ENCODE measurements at places on chromosomes 3 and 15.

DNA sequence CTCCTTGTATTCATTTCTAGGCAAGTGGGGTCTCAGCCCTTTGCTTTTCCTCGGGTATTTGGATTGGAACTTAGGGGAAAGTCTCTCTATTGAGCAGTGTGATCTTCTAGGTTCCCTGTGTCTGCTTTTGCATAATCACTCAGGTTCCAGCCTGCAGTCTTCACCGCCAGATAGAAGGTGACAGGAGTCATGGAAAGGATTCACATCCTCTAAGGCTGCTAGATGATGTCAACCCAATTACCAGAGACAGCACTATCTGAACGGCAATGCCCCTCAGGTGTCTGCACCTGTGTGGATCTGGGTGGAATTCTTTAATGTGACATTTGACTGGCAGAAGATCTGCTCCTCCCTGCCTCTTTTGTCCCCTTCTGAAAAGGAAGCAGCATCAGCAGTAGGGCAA, 177.7 kb downstream of the P3H2 start:
- DNase-seq, result no peak

- DNase-seq, result no peak
Observed at GRCh38 chr15:66941108-66941711, 124.2 kb upstream of the SMAD3 start.

DNA sequence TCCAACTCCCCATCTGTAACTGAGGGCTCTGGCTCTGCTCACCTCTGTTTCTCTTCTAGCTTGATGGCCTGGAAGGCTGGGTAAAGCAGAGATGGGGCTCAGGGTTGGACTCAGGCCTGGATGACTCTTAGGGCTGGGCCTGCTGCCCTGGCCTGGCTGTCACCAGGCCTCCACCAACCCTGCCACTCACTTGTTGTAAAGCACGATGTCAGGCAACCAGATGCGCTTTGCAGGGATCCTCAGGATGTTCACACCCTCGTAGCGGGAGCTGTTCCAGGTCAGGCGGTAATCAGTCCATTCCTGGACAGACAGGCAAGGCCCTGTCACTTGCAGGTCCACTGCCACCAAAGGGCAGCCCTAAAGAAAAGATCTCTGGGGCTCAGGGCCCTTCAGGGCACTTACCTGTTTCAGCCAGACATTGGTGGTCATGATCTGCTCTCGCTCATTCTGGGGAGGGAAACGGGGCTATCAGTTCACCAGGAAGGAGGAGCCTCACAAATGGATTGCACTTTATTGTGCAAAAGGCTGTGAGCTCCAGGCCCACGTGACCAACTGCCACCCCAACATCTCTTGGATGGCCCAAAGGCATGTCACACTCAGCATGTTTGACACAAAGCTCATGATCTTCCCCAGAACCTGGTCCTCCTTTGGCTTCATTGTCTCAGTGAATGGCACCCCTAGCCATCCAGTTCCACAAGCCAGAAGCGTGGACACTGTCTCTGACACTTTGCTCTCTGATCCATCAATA, 9.9 kb downstream of the CHRNB4 start:
- DNase-seq, result no peak

- DNase-seq, result no peak
Observed at GRCh38 chr15:60616147-60616546, 137.2 kb upstream of the ICE2 start.

DNA sequence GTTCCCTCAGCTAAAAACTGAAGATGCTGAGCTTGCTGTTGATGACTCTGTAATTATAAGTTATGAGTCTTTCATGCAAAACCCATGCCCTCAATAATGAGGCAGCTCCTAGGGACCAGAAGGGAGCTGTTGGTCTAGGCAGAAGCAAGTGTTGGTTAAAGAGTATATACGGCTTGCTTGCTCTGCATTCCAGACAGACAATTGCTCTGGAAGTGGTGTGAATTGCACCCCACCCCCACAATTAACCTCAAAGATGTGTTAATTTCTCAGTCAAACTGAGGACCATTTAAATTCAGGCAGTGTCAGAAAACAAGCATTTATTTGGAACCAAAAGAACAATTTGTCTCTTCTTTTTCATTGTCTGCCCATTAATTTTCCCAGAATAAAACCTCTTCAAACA, 163.5 kb upstream of the EOMES start:
- DNase-seq, result no peak

DNA sequence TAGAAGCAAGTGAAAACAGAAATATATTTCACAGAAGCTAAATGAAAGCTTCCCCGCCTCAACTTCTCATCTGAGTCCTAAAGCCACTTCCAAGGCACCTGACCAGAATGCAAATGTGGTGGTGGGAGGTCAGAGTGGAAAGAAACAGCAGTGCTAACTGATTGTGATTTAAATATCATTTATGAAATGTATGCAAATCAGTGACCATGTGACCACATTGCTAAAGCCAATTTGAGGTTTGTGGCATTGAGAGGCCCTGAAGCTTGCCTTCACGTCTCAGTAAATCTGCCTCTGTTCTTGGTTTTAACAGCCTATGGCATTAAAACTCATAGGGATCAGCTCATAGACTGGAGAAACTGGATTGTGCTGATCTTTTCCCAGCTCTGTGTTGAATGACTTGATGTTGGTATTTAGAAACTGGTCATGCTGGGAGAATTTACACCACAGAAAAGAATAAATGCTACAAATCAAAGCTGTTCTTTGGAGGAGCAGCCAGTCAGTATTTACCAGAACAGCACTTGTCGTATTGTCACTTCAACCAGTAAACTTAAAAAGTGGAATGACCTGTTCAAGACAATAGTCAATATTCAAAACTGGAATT, 481.4 kb upstream of the ALCAM start:
- DNase-seq, result no peak

DNA sequence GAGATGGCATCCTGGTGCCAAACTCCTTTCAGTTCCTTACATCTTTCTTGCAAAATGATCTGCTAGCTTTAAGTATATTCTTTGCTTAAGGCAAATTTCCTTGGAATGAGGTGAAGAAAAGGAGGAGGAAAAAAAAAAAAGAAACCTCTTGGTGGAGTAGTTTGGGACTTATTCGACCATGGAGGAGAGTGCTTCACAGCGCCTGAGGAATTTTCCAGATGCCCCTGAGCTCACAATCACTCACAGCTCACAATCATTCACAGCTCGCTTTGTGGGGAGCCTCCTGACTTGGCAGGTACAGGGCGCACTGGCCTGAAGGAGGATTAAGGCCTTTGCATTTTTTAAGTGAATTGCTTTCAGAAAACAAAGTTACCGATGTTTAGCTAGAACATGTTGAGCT, 53.9 kb downstream of the BOC start:
- no peak for DNase-seq

DNA sequence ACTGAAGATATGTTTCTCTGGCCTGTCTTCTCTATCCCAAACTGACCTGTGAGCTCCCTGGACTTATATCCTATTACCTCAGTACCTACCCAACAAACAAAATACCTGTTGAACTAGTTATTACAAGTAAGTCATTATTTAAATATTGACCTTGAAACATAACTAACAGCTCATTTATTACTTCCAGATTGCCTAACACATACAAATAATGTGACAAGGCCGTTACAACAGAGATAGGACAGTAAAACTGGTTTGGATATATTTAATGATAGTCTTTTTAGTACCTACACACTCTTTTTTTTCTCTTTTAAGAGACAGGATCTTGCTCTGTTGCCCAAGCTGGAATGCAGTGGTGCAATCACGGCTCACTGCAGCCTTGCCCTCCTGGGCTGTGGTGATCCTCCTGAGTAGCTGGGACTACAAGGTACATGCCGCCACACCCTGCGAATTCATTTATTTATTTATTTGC, 145.0 kb downstream of the ADAM10 start:
- no peak for DNase-seq

DNA sequence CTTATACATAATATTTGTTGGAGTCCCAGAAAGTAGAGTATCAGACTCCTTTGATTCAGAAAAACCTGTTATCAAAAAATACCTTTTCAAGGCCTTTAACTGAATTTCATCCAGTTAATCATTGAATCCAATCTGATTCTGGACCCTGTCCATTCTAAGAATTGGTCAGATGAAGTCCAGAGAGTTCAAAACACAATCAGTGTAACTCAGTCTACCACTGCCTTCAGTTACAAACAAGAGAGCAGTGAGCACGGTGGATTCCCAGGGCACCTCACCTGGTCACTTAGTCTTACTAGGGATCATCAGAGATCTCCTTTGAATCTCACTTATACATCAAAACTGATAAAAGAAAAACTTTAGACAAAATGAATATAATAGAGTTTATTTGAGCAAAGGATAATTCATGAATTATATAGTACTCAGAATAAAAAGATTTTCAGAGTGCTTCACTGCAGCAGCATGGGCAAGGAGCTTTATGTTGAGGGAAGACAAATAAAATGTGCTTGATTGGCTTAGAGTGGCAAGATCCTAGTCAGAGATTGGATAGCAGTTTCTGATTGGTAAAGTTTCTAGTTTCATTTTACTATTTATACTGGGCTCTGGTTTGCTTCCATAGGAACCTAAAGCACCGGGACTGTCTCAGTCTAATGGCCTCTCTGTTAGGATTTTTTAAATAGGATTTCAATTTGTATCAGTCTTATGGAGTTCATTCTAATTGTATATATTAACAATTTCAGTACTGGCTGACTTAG, 474.9 kb upstream of the GOLIM4 start:
- DNase-seq, result no peak

GRCh38 chr3:113264283-113265131, 53.1 kb downstream of the BOC start:
- DNase-seq, result no peak

- no peak for DNase-seq
Observed at GRCh38 chr3:77071809-77072208, 31.9 kb downstream of the ROBO2 start.

- DNase-seq, result no peak
Observed at GRCh38 chr15:71549697-71550096, 260.7 kb upstream of the NR2E3 start.

DNA sequence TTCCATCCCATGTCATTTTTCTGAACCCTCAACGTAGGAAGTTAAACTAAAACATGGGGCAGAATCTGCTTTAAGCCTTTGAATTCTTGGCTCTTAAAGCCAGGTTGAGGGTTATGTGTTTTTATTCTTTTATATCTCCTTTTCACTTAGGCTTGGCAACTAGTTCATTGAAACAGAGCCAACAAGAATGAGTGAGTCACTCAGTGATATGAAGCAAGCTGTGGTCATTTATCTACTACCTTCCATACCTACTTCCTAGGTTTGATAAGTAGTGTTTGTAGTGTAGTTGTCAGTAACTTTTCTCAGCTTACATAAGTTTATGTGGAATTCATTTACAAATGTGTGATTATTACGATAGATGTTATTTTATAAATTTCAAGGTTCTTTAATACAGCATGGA, 67.4 kb downstream of the SNRPN start:
- DNase-seq, result no peak

GRCh38 chr3:149969110-149969939, 1.4 kb downstream of the PFN2 start:
- no peak for DNase-seq

DNA sequence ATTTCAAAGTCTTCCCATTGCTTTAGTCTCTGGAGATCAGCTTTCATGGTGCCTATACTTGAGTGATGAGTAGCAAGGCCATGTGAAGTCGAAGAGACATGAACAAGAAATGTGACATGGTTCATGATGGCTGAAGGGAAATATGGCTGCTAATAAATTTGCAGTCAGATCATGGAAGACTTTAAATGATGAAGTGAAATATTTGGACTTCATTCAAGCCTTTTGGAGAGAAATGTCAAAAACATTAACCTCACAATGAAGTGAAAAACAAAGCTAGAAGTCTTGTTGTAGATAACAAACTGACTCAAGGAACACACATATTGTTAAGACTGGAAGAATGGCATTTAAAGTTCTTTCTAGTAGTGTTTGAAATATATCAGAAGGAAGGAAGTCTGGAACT, 120.3 kb upstream of the CCDC54 start:
- DNase-seq, result no peak

- no peak for DNase-seq
Observed at GRCh38 chr3:112333381-112334317, 693 bp downstream of the CD200 start.

- no peak for DNase-seq
Observed at GRCh38 chr3:117128872-117129271, 419.3 kb downstream of the TUSC7 start.

DNA sequence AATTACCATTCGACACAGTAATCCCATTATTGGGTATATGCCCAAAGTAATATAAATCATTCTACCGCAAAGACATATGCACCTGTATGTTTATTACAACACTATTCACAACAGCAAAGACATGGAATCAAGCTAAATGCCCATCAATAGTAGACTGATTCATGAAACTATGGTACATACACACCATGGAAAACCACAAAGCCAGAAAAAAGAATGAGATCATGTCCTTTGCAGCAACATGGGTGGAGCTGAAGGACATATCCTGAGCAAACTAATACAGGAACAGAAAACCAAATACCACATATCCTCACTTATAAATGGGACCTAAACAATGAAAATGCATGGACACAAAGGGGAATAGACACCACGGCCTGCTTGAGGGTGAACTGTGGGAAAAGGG, 11.1 kb upstream of the MCF2L2 start:
- DNase-seq, result no peak

- DNase-seq, result no peak
Observed at GRCh38 chr15:64751464-64751863, 23.9 kb downstream of the RBPMS2 start.

DNA sequence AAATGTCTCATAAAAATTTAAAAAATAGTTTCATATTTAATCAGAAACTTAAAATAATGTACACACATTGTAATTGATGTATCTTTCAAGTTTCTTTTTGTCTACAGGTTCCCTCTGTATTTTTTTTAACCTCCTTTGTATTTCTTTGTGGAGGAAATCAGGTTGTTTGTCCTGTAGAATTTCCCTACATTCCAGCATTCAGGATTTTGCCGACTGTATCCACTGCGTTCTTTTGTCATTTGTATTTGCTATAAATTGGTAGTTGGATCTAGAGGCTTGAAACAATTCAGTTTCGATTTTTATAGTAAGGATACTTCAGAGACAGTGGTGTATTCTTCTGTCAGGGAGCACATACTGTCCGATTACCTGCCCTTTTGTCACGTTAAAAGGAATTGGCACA, 367.2 kb downstream of the SOX2 start:
- no peak for DNase-seq

DNA sequence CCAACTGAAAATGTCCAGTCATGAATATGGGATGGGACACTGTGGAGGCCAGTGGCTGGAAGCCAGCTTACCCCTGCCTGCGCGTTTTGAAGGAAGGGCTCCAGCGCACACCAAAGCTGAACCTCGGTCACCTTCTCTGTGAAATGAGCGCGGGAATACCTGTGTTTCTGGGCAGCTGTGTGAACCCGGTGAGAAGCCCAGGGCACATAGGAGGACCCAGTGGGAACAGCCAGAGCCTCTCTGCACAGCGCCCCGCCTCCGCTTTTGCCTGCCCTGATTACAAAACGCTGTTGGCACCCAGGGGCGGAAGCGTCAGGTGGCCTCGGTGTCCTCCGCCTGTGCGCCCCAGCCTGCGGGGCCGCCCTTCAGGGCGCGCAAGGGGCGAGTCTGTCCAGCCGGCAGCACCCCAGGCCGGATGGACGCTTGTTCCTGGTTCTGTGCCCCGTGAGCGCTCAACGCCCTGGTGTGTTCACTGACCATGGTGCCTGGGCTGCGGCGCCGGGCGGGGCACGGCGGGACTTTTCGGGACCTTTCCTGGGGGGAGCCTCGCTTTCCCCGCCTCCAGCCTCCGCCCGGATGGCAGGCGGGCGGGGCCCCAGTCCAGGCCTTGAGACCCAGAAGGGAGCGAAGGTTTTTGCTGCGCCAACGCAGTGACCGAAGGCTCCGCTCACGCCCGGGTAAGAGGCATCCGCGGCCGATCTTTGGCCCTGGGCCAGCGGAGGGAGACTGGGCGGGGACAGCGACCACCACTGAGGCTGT, at the start of gene SQOR:
Gene SQOR (plus strand): TSS at position 598 of the 759 bp plus-strand sequence. CDS start 23,895 bp downstream, outside the sequence.
- peak; percentile 77 for DNase-seq

GRCh38 chr3:124246376-124246775, 254.5 kb upstream of the ROPN1 start:
- DNase-seq, result no peak

Measured in activated CD4-positive, alpha-beta T cell treated with anti-CD3 and anti-CD28 coated beads, Interleukin-2, Interleukin-4, amounts not matched to agents 100 ng/mL and 50 ng/mL, durations not matched to agents 16 hours and 8 hours (primary cell).